ENCODE measurements at places on chromosomes 2 and 18.

DNA sequence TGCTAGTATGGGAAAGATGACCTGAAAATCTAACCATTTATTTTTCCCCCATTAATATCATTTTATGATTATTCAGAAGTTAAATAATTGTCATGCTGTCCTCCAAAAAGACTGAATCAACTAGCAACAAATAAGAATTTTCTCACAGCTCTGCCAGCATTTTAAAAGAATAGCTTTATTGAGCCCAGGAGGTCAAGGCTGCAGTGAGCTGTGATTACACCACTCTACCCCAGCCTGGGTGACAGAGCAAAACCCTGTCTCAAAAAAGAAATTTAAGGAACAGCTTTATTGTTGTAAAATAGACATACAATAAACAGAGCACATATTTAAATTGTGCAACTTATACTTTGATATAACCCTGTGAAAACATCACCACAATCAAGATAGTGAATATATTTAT lies 24.8 kb upstream of the IL1A start:
- no peak for DNase-seq

DNA sequence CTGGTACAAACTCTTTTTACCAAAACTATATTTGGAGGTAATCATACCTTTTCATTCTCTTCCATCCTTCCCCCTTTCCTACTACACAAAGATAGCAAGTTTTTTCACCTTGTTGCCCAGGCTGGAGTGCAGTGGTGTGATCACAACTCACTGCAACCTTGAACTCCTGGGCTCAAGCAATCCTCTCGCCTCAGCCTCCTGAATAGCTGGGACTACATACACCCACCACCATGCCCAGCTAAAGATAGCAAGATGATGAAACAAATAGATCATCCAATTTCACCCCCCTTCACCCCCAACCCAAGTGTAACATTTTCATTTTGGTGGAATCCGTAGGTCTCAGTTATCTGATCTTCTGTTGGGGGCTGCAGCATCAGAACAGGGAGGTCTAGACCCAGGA lies 4.5 kb upstream of the STK11IP start:
- DNase-seq = no peak

DNA sequence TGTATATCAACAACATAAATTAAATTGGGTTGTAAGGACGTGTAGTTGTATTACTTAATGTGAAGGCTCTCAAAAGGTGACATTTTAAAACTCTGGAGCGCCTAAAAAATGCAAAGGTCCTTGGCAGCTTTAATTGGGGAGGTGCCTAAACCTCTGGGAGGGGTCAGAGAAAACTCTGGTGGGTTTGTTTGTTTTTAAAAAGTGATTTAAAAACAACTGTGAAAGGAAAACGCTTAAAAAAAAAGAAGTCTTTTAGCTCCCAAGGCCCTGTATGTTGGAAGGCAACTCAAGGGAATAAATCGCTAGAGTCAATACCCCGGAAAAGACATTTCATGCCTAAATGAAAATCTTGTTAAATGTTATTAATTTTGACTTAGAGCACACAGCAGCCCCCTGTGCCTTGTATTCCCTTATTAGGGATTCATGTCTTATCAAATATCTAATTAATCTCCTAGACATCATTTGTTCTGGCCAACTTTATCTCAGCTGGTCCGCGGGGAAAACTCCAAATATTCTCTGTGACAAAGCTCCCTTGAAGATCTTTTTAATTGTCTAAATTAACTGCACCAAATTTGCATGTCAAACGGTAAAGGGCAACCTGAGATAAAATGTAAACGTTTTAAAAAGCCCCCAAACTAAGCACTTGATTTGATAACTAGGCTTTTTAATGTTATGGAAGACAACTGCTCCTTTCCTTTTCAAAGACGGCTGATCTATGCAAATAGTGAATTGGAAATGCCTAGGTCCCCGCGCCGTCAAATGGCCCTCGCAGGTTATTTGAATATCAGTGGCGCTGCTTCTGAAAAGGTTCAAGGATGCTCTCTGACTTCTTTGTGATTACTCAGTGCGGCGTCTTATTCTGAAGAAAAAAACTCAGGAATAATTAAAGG lies 4.2 kb downstream of the SP9 start:
- DNase-seq = no peak

- no peak for DNase-seq
These were observed 104.0 kb upstream of the MGAT5 start for GRCh38 chr2:134149904-134150303.

- no peak for DNase-seq
These were observed 22.4 kb downstream of the HRH4 start for GRCh38 chr18:24482821-24483220.

DNA sequence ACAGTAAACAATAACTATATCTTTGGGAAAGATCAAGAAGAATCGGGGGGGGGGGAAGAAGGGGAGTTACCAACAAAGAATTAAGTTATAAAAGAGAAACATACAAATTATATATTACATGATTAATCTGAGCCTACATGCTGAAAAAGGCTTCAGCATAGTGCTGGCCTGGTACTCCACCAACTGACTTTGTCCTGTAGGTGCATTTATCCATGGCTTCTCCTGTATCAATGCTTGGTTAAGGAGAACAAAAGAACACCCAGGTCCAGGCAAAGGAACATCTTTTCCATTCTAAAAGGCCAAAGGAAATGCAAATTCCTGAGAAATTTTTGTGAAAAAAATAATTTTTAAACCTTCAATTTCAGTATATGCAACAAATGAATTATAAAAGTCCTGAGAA lies 24.2 kb downstream of the RPRD1A start:
- DNase-seq = no peak

GRCh38 chr2:109475531-109476210 lies 138.1 kb downstream of the SEPTIN10 start:
- no peak for DNase-seq

DNA sequence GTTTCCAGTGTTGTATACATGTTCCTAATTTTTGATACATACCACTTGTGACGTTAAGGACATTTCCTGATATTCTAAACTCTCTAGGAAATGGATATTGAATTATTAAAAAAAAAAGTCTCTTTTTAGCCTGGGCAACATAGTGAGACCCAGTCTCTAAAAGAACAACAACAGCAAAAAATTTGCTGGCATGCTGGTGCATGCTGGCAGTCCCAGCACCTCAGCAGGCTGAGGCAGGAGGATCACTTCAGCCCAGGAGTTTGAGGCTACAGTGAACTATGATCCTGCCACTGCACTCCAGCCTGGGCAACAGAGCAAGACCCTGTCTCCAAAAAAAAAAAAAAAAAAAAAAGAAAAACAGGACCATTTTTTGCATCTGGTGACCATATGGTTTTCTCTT lies 10.5 kb upstream of the PPP4R3B start:
- no peak for DNase-seq

GRCh38 chr2:1478311-1479305 lies 65.3 kb downstream of the TPO start:
- no peak for DNase-seq

GRCh38 chr2:70939001-70939838 lies 3.5 kb downstream of the ATP6V1B1 start:
- no peak for DNase-seq

- no peak for DNase-seq
These were observed 4.7 kb downstream of the DPYSL5 start for GRCh38 chr2:26852405-26853306.

DNA sequence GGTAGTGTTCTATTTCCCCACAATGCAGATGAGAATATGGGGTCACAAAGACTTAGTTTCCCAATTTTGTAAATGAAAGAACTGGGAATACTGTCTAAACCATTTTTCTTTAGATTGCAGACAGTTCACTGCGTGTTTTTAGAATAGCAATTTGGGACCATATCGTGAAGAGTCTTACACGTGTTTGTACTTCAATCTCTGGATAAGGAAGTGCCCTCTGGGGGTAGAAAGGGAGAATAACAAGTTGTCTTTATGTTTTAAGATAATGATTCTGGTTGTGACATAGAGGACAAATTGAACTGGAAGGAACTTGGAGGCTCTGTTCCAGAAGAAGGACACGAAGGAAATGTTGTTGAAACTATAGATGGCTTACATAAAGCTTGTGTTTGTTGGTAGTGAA lies 457.7 kb downstream of the CBLN2 start:
- no peak for DNase-seq

DNA sequence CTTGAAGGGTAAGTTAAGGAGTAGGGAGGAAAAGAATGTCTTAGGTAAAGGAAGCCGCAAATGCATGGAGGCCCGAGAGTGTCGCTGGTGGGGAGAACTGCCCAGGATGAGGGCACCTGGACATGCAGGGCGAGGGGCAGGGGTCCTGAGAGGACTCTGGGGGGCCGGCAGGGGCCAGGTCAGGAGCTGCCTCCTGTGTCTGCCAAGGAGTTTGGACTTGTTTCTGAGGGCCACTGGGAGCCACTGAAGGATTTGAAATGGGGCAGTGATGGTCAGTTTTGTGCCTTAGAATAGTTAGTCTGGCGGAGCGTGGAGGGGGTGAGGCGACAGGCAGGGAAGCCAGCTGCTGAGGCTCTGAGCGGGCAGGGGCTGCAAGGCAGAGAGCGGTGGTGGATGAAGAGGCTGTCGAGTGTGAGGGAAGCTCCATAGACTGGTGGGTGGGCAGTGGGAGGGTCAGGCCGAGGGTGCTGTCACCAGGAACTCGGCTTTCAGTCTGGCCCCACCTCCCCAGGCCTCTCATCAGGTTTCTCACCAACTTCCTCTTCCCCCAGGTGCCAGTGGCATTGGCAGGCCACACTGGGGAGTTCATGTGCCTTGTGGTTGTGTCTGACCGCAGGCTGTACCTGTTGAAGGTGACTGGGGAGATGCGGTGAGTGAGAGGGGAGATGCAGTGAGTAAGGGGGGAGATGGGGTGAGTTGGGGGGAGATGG lies 14.7 kb upstream of the SLC4A3 start:
- DNase-seq = no peak

DNA sequence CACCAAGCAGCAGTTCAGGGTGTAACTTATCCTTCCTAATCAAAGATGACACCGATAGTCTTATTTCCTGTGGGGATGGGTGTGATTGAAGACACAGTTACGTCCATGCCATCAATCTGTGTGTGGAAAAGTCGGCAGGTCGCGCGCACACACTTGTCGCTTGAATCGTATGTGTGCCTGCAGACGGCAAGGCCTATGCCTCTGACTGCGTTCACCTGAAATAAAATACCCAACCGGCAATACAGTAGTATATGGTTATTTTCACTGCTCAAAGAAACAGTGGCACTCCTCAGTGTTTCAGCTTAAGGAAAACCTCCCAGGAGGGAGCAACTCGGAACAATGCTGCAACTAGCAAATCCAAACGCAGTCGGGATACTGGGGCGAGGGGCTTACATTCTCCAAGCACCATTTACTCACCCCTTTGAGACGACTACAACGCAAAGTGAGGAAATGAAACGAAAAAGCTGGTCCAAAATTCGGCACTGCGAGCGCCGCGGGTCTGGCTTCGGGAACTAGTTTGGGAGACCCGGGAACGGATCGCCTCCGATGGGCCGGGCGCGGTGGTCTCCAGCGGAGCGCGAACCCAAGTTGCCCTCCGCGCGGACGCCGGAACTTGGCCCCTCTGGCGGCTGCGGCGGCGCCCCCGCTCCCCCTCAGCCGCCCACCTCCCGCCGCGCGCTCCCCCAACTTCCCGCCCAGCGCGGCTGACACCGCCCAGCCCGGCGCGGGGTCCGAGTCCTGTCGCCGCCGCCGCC lies 675 bp downstream of the PRKD3 start:
- no peak for DNase-seq

DNA sequence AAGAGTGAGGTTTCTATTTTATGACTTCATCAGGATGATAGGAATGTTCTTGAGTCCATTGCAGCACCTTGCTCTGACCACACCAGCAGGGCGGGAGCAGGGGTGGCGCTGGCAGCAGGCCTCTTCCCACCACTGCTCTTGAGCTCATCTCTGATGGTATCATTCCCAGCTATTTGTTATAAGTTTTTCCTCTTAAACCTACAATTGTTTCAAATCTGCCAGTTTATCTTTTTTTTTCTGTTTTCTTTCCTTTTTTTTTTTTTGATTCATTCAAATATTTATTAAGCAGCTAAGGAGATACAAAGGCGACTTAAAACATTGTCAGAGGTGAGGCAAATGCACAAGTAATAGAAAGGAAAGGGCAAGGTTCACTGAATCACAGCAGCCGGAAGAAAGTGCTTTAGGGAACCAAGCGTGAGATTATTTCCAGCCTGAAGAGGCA lies 28.7 kb downstream of the NIFK start:
- no peak for DNase-seq

DNA sequence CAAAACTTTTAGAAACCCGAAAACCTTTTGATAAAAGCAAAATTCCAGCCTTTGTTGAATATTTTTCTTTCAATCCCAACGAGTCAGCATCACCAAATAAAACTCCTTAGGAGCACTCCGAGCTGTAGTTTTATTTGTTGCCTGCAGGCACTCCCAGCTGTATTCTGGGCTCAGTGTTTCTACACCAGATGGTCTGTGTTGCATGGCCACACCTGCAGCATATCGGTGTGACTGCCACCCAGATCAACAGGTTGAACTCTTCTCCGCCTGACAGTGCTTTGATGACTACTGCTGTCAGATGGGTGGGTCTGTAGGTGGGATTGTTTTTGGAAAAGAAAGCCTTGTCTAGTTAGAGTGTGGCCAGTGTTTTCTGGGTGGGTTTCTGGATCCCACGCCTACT lies 32.7 kb downstream of the APCDD1 start:
- no peak for DNase-seq

- no peak for DNase-seq
These were observed 301.8 kb downstream of the EXOC6B start for GRCh38 chr2:72524071-72524470.

DNA sequence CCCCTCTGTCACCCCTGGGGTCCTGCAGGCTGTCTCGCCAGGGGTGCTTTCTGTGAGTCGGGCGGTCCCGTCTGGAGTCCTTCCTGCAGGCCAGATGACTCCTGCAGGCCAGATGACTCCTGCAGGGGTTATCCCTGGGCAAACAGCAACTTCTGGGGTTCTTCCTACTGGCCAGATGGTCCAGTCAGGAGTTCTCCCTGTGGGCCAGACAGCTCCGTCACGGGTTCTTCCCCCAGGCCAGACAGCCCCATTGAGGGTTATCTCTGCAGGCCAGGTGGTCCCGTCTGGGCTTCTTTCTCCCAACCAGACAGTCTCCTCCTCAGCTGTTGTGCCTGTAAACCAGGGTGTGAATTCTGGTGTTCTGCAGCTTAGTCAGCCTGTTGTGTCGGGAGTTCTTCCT lies 27.6 kb downstream of the ADNP2 start:
- DNase-seq = no peak

GRCh38 chr2:9255416-9255815 lies 48.8 kb downstream of the ASAP2 start:
- DNase-seq = no peak
